HCEC 1CT (cell line): ENCODE measurements at places on chromosomes 1 and 21.
A peak's percentile ranks its signal among the peaks of the same experiment; 100 is the strongest.

DNA sequence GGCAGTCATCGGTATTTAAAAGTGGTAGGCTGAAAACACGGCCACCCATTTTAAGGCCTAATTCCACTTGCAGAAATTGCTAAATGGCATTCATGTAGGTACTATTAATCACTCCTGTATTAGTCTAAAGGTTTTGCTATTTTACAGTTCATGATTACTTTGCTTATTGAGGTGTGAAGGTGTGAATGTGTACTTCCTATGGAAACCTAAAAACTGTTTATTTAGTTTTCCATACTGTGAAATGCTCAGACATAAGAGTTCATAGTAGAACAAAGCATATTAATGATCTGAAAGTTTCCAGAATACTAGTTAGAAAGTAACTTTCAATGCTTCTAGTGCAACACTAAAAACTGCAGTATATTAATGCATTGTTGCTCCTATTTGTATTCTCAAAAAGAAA is 69.8 kb downstream of the ITGB3BP start:
- DNase-seq = no peak

DNA sequence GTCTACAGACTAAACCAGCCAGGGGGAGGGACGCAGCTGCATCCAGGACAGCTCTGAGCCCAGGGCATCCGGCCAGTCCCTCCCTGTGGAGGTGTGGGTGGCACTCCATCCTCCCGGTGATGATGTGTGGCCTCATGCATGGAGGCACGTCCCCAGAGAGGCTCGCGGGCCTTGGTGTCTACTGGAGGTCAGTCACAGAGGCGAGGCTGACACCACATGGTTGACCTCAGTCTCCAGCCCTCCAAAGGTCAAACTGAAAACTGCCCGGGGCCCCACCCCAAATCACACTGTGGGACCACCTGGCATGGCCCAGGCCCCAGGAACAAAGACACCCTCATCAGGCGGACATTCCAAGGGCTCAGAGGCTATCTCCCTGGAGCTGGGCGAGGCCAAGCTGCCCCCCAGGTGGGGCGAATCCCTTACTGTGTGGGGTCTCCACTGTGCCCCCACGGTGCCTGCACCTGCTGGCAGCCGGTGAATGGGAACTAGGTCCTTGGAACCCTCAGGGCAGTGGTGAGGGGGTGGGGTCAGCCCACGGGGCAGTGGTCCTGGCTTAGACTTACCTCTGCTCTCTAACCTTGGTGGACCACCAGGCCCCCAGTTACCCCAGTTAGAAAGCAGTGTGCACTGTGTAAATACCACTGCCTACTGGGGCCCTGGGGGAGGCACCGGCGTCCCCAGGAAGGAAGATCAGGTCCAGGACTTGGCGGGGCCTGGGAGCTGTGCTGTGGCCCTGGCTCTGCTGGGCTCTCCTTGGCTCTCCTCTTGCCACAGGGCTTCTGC is 49.1 kb downstream of the TRPM2 start:
- DNase-seq = no peak

DNA sequence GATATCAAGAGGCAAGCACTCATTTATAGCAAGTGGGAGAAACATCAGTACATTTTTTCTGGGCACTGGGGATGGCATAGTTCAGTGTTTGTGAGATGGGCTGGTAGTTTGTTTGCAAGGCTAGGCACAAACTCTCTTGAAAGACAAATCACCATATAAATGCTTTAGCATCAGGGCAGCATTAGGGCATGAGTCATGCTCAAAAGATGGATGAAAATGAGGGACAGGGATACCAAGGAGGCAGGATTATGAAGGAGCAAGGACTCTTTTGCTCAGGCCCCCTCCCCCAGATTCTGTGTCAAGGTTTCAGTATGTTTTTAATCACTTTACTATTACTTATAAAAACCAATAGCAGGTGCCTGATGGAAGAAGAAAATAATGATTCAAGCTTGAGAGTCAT is 43.9 kb upstream of the CAMK1G start:
- DNase-seq = no peak

DNA sequence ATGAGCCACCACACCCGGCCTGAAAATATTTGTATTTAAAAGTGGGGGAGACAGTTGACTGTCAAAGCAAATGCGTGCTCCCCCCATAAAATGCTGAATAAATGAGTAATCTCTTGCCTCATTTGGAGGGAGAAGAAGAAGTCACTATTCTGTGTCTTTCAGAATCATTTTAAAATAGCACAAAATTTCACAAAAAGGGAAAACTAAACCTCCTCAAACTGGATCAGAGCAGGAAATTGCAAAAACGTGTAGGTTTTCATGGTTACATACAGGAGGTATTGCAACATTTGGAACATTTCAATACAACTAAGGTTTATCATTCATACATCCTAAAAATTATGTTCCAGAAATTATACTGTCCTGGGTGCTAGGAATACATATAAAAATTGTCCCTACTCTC is 13.6 kb downstream of the MTF1 start:
- no peak for DNase-seq

GRCh38 chr1:207103892-207104373 is at the start of gene C4BPA:
C4BPA (plus strand) TSS chr1:207104233; CDS start chr1:207113026, 8,793 bp downstream.
- DNase-seq = no peak

DNA sequence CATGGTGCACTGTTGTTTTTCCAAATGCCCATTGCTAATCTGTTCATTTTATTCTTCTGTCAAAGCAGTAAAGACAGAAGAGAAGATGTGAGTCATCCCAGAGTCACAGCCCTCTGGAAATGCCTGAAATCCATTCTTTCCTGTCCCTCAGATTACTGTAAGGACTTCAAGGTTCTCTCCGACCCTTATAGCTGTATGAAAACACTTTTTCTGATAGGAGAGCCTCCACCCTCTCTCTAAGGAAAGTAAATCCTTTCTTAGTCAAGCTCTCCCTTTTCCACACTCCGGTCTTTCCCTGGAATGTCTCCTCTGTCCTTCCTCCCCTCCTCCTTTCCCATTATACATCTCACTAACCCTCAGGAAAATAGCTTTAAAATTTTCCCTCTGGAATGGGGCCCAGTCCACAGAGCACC is 3.5 kb upstream of the PRDX6 start:
- DNase-seq = peak; percentile 68

GRCh38 chr1:217418269-217419193 is 212.4 kb downstream of the GPATCH2 start:
- peak; percentile 30 for DNase-seq

GRCh38 chr1:228552596-228553176 is 65.5 kb downstream of the RNF187 start:
- no peak for DNase-seq

- DNase-seq = peak; percentile 29
Measured at GRCh38 chr1:201385299-201385891, 7.9 kb upstream of the TNNT2 start.

DNA sequence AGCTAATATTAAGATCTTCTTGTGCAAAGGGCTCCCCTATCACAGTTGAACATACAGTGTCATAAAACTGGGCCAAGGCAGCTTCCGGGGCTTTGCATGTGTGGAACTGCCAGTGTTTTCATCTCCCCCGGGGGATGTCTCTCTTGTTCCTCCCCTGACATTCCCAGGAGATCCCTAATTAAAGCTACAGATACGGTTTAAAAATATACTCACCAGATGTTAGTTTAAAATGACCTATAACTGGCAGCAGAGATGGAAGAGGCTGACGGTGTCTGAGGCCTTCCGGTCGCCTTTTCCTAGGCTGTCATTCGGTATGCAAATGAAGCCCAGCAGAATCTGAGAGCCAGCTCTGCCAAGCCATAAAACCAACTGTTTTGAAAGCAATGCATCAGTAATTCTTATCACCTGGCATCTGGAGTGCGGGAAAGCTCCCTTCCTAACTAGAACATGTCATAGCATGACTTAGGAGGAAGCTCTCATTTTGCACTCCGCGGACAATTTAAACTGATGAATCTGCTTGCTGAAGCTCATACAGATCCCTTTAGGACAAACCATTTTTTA is 436.5 kb upstream of the VAMP3 start:
- no peak for DNase-seq

DNA sequence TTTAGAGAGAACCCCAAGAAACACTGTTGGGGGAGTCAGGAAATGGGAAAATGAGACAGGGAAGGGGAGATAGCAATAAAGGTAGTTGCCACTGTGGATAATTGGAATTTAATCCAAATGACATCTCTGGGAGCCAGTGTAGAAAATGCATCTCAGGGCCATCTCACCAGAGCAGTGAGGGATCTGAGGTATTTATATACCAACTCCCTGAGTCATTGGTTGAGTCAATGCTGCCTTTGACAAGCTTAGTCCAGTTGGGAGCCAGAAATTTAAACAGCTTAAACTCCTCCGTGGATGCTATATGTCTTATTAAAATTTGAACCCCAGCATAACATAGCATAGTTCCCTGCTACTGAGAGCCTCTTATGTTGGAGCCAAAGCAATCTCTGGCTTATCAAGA is 140.3 kb downstream of the SLC30A10 start:
- DNase-seq = peak; percentile 50

- no peak for DNase-seq
Measured at GRCh38 chr1:186443638-186444037, 17.3 kb downstream of the PDC start.

GRCh38 chr1:48687282-48688045 is 89.2 kb downstream of the BEND5 start:
- no peak for DNase-seq

DNA sequence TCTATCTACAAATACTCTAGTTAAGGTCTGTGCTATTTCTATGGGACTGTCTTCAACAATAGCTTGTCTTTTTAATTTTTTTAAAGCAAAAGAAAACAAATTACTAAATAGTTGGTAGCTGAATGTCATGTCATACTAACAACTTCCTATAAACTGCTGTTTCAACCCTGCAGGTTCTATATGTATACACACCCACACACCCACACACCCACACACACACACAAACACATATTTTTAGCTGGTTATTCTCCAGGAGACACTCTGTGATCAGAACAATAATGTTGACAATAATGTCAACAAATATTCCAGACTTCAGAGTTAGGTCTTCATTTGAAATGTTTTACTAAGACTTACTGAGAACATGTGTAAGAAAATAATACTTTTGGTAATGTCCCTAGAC is 66.7 kb downstream of the AK5 start:
- DNase-seq = no peak

DNA sequence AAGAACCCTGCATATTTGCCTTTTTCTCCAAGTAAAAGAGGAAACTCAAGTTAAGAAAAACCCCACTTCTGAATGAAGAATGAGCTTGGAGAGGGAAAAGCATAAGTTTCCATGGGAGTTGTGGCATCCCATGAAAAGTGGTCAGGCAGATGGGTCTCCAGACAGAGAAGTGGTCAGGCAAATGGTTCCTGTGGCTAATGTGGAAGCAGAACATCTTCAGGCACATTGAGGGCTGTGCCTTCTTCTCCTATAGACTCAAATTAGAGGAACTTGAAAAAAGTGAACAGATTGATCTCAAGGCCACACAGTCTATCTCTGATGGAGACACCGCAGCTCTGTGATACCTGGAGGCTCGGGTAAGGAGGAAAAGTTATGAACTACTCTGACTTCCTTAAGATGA is 55.7 kb upstream of the KIRREL1 start:
- DNase-seq = no peak

DNA sequence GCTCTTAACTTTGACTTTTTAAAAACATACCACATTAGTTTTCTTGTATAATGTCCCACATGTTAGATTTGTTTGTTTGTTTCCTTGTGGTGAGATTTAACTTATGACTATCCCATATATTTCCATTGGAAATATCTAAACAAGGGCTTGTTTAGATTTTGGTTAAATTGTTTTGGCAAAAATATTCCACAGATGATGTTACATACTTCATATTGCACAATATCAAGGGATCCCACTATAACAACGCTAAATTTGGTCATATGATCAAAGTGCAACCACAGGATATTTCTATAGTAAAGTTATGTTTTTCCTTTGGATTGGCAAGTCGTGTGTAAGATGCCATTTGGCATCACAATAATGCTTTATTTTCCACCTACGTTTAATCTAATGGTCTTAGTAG is 396.7 kb downstream of the TGFB2 start:
- DNase-seq = peak; percentile 79

DNA sequence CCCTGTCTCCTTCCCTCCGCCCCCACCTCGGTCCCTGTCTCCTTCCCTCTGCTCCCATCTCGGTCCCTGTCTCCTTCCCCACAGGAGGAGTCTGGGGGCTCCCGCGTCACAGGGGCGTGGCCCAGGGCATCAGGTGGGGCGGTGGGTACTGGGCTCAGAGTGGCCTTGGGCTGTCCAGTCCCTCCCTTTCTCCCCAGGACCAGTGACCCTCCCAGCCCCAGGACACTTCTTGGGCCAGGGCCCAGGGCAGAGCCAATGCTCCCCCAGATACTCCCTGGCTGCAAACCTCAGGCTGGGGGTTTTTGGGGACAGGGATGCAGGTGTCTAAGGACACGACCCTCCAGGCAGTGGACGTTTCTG is 6.8 kb upstream of the RNF223 start:
- no peak for DNase-seq

DNA sequence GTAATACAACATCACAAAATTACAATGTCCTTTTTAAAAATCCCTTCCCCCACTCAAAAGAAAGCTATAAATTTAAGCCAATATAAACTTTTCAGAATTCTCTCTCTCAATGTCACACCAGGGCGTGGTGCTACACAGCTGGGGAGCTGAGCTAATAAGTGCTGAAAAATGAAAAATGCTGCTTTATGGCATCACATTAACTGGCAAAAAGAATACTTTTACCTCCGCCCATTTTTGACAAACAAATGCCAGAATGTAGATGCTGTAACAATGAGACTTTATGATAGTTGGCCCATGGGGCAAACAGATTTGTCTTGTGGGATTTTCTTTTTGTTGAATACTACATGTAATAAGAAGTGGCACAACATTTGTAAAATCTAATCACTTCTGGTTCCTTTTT is 12.7 kb upstream of the LYPLAL1 start:
- peak; percentile 15 for DNase-seq

DNA sequence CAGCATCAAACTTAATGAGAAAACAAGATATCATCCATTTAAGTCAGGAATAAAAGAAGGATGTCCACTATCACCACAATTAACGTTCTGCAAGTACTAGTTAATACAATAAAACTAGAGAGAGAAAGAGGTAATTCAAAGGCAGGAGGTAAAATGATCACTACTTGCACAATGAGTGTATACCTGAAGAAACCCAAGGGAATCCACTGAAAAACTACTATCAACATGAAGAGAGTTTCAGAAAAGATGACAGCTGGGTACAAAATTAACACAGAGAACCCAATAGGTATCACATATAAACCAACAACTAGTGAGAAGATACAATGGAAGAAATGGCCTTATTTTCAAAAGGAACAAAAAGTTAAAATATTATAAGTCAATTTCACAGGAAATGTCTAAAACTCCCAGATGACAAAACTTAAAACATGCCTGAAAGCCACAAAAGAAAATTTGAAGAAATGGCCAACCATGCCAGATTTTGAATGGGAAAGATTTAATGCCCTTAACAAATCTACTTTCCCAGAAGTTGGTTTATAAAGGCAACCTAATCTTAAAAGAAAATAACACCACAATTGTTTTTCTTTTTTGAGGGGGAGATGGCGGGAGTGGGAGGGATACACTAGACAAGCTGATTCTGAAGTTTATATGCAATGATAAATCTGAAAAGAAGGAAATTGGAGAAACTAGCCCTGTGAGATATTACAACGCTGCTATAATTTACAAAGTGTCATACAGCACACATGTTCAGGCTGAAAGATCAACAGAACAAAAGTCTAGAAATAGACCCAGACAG is 17.8 kb downstream of the VPS26C start:
- no peak for DNase-seq

GRCh38 chr1:31628931-31629556 is 11.6 kb downstream of the HCRTR1 start:
- no peak for DNase-seq

- no peak for DNase-seq
Measured at GRCh38 chr1:59669752-59670312, 144.9 kb upstream of the HOOK1 start.
